ENCODE measurements at places on chromosomes 16 and 17.

DNA sequence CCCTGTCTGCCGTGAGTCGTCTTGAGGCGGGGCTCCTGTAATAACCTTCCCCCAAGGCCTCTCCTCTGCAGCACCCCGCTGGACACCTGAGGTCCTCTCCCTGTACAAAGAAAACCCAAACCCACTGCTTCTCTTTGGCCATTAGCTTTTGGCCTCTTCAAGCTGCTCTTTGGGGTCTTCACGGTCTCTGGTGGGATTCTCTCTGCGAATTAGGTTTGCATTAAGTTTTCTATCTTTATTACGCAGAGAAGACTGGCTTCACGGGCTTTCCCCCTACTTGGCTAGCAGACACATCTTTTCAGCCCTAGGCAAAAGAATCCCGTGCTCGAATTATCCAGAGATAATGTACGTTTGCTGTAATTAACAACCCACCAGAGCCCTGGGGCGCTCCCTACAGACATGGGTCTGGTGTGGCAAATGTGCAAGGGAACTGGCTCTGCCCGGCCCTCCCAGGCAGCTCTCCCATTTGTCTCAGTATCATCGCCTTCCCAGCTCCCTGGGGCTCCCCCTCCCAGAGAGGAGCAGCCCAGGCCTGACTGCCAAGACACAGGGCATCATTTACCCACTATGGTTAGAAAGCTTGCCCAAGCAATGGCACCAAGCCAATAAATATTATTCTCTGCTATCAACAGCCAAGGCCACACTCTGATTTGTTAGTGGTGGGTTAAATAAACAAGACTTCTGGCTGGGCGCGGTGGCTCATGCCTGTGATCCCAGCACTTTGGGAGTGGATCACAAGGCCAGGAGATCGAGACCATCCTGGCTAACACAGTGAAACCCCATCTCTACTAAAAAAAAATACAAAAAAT, 24.7 kb upstream of the KLHDC4 start:
- peak; percentile 49 for DNase-seq

GRCh38 chr16:1530883-1531637, 2.4 kb upstream of the TMEM204 start:
- peak; percentile 94 for DNase-seq

DNA sequence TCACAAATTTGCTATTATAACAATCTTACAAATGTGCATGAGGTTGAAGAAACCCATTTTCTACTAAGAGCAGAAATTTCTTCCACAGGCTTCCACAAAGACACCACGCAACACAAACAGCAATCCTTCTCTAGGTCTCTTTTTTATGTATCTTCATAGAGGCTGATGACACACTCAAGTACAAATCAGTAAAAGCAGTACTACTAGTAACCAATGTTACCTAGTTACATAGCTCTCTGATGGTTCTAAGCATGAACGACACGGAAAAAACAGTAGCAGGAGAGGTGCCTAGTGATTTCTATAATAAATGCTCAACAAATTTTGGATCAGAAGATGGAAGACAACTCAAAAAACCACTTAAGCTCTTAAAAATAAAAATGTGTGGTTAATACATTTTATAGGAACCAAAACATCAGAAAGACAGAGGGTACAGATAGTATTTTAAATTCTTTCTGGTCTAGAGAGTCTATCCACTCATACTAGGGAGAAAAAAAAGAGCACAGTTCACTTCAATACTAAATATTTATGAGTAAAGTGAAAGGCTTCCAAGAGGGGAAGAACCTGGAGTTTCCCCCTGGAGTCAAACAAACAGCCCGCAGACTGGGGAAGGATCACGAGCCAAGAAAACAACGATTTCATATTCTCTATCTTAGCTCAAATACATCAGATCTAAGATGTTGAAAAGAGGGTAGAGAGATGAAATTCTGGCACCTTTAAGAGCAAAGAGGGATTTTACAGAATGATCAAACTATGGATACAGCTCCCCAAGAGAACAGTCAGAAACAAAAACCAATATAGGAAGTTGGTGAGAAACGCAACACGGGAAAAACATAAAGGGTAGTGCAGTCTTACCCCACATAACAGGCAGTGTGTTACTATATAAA, 40.2 kb downstream of the SMG6 start:
- peak; percentile 76 for DNase-seq

DNA sequence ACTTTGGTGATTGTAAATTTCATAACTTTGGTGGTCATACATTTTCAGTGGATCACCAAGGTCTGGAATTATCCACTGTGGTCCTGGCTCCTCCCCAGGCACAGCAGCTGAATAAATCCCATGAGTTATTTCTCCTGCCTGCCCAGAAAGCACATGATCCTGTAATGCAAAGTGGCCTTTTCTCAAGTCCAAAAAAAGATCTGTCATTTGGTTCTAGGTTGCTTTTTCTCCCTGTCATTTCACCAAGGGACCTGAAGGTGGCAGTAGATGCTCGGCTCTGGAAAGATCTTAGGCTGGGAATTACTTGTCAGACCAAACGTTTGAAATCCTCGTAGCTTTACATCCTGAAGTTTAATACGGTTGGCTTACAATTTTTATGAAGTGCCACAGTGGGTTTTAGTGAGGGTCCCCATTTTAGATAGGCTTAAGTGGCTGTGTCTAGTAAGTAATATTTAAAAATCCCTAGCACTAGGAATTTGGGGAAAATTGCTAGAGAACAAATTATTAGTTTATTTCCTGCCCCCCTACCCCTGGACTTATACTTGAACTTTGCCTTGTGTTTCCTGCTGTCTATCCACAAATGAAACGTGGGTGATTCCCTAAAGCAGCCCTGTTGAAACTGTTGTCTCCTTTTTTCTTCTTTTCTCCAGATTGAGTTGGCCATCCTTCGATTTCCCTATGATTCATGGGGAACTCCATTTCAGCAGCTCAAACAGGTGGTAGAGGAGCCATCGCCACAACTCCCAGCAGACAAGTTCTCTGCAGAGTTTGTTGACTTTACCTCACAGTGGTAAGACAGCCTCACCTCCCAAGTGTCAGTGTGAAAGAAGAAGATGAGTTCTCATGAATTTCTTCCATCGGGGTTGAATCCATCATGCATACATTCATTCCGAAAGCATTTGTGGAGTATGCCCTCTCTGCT, 111.7 kb downstream of the MAP2K6 start:
- DNase-seq, result peak; percentile 80

Measured in fibroblast of the aortic adventitia (primary cell).